Left renal cortex interstitium (tissue), 4 donors: ENCODE measurements at places on chromosomes 2 and 18. TPM values are rescaled to one million over a fixed set of nuclear protein-coding genes. Genes with fewer than 3 reads are reported as not detected.

KIF1A gene
- polyA plus RNA-seq = 11.1 TPM

GRCh38 chr2:86014493-86014892 is 91.2 kb downstream of the POLR1A start:
- DNase-seq = no peak

NAT8 gene
- polyA plus RNA-seq = 25.5 TPM

DNA sequence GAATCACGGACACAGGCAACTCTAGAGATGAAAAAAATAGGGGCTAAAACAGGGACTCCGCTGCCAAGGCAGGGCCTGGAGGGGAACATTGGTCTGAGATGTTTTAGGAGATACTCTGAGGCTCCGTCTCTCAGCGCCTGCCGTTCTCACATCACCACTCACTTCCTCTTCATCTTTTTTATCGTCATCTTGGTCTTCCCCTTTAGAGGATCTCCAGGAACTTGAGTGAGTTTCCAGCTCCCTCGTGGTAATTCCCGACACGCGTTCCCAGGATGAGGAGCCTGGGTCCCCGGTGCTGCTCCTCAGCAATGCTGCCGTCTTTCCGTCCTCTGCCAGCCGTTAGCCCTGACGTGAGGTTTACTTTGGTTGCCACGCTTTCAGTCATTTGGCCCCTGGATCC is 16.1 kb downstream of the MLPH start:
- DNase-seq = no peak

GRCh38 chr2:215764441-215765048 is 248.8 kb downstream of the MREG start:
- no peak for DNase-seq
